Adipocyte (in vitro differentiated cells): ENCODE measurements at places on chromosomes 2 and 18.

DNA sequence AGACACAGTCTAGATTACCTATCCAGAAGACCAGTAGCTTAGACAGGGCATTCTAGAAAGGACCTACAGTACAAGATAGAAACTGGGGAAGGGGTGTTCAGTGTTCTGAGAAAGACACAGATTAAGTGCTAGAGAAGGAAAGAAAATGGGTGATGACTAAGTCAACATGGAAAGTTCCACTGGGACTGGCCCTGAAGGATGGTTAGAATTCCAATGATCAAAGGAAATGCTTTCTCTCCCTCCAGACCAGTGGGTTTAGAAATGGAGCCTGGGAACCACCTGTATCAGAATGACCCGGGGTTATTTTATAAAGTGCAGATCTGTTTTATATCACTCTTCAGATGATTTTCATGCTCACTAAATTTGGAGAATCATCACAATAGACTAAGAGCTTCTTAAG, 5.8 kb upstream of the COLEC12 start:
- DNase-seq = no peak

GRCh38 chr18:21803495-21803894, 62.9 kb downstream of the MIB1 start:
- peak; percentile 83 for DNase-seq

GRCh38 chr2:190060626-190061025, 1.9 kb downstream of the MSTN start:
- DNase-seq = no peak

- peak; percentile 83 for DNase-seq
Measured at GRCh38 chr18:9380621-9381395, 46.2 kb downstream of the TWSG1 start.

DNA sequence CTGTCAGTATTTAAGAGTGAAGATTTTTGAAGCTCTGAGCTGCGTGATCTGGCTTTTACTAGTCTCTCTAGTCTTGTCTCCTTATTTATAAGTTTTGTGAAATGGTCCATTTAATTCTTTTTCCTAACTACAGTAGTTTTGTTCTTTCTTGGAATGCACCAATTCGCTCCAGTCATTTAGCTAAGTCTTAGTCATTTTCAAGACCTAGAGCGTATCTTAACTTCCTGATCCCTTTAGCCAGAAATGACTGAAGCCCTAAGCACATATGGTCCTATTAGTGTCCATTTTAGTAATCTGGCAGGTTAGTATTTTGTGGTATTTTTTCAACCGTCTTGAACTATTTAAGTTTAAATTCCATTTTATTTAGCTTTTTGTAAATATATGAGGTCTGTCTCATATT, 3.6 kb downstream of the BIRC6 start:
- DNase-seq = peak; percentile 59

DNA sequence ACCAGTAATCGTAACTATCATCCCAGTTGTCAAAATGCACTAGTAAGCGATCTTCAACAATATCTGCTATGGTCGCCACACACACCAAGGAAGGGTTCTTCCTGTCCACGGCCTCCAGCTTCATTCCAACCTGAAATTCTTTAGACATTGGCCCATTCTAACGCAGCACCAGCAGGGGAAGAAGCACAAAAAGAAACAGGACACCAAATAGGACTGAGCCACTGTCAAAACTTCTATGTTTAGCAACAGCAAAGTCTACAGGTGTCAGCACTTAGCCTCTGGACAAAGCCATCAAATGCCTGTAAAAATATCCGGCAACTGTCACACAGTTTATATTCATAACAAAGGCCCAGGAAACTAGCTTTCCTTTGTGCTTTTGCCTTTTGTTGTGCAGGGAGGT, 175.0 kb downstream of the L3MBTL4 start:
- no peak for DNase-seq
